ENCODE measurements at places on chromosomes 7 and 10.

DNA sequence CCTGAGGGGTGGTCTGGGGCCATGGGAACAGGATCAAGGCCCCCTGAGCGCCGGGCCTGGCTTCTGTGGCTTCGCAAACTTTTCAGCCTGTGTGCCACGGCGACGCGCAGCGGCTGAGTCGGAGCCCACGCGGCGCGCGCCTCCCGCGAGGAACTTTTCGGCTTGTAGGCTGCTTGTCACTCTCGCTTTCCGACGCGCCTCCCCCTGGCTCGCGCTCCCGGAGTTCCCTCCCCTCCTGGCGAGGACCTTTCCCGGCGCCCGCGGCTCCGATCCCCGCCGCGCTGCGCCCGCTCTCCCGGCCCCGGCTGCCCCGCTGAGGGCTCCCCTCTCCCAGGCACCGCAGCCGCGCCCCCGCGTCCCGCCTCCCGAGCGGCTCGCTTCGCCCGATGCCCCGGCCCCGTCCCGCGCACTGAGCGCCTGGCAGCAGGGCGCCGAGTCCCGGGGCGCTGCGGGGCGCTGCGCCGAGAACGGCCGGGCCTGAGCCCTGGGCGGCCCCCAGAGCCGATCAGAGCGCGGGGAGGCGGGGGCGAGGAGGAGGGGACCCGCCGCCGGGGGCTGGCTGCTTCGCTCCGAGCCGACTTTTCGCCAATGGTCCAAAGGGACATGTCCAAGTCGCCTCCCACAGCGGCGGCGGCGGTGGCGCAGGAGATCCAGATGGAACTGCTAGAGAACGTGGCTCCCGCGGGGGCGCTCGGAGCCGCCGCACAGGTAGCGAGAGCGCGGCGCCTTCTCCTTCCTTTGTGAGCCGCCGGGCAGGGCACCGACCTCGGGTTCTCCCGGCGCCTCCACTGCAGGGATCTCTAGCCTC lies at the start of gene CACNB2:
Gene CACNB2, plus strand, starts transcription at position 276 of the 808 bp plus-strand sequence.
- DNase-seq: no peak

GRCh38 chr7:104938741-104939390 lies 75.1 kb upstream of the KMT2E start:
- DNase-seq: no peak

GRCh38 chr7:120171406-120171805 lies 101.6 kb upstream of the KCND2 start:
- no peak for DNase-seq

DNA sequence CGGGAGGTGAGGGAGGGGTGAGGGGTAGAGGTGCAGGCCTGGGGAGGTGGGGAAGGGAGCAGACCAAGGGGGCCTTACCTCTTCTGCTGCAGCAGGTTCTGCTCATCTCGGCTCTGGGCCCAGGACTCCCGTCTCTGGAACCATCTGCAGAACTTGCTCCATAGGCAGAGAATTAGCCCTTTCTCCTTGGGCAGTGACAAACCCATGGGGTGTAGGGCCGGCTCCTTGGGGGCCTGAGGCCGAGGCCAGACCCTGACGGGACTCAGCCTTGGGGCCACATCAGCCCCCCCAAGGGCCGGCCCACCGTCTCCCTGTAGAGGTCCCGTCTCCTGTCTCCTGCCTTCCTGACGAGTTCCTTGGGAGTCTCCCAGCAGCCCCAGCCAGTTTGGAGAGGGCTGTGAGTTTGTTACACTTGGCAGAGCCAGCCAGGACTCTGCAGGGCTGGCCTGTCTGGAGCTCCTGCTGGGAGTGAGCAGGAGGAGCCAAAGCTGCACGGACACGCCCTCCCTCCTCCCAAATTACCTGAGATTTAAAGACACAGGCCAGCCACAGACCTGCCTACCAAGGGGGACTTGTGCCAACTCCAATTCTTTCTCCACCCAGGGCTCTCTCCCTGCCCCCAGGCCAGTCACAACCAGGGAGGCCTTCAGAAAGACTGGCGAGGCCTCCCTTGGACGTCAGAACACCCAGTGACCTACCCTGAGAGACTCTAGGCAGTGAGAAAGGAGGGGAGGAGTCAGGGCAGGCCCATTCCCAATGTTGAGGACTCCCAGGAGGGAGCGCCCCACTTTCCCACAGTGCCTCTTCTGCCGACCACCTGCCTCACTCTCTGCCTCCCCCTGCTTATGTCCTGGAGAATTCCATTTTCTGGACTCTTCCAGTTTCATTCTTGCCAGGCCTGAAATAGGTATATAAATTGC lies at the start of gene TRPV6:
Gene TRPV6, minus strand, starts transcription at position 435 of the 920 bp plus-strand sequence.
- DNase-seq: no peak

- DNase-seq: no peak
Observed at GRCh38 chr7:124033807-124034753, 1.2 kb upstream of the TMEM229A start.

GRCh38 chr10:101007915-101008822 lies 8.6 kb downstream of the LZTS2 start:
- no peak for DNase-seq

- no peak for DNase-seq
Observed at GRCh38 chr10:119701861-119702260, 24.0 kb upstream of the INPP5F start.

DNA sequence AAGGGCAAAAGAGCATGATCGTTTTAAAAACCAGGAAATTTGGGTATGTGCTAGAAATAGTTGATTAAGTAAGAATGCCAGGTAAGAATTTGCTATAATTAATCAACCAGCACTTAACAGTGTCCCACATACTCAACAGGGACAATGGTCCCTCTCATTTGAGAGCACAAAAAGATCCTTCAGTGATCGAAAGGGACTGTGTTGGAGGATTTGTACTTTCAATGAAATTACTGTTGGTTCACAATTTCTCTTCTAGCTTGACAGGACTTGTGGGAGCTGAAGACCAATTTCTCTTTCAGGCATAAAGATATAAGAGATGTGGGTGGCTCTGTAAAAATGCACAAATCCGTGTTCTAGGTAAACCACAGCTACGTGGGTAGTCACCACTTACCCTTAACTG lies 12.5 kb upstream of the PLEKHS1 start:
- DNase-seq: no peak

GRCh38 chr7:98613601-98614425 lies 3.3 kb upstream of the NPTX2 start:
- DNase-seq: no peak

DNA sequence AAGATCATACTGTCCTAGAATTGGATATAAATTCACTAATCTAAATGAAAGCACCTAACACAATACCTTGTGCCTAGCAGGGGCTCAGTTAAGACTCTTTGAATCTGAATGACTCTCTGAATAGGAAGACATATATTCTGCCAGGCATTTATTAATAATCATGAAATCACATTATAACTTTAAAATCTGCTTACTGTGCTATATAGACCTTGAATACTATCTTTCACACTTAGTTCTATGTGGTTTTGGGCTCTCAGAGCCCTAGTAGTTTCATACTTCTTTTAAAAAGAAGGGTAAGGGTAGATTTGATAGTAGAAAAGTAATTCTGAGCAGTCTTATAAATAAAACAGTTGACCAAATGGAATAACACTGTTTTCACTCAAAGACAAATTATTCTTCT lies 10.2 kb downstream of the UBN2 start:
- no peak for DNase-seq

DNA sequence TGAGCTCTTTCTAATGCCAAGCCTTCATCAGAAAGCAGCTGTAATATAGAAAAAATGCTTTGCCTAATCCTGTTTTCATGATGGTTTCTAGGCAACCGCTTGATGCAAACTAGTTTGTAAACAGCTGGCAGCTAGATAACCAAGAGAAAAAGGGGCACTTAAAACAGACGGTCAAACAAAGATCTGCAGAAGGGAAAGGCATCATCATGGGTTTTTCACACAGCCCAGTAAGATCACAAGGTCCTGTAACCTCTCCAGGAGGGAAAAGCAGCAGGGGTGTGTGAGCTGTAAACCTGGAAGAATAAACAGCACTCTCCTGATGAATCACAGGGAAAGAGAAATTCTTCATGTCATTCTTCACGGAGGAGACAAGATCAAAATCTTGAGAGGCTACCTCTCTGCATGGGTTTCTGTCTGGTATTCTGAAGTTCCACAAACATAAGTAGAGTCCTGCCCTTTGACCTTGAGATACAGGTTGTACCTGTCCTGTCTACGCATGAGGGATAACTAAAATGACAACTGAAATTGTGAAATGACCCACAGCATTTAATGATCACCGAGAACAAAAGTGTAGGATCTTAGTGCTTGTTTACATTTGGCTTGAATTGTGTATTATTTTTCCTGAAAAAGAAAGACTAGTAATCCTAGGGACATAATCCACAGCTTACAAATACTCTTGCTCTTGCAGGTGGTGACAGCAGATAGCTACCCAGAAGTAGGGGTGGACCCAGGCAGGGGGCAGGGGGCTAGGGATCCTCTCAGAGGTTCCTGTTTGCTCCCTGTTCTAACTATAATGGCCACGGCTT lies 48.0 kb downstream of the CREB3L2 start:
- DNase-seq: no peak

All from cortex of kidney (tissue), 1 donor.